ENCODE measurements at places on chromosomes 7 and 10. TPM values are rescaled to one million over a fixed set of nuclear protein-coding genes. Genes with fewer than 3 reads are reported as not detected.

ALKBH4 gene
- 7.4 TPM for polyA plus RNA-seq

ZNF727 gene
- polyA plus RNA-seq: not detected

CPED1 gene
- polyA plus RNA-seq: 28.7 TPM

UNC5B gene
- polyA plus RNA-seq: 4.2 TPM

CNPY4 gene
- 21.9 TPM for polyA plus RNA-seq

TAC1 gene
- not detected for polyA plus RNA-seq

FAM180A gene
- polyA plus RNA-seq: 2.0 TPM

MALRD1 gene
- polyA plus RNA-seq: 0.27 TPM

MTURN gene
- 2.4 TPM for polyA plus RNA-seq

NOD1 gene
- 3.0 TPM for polyA plus RNA-seq

POLR2J3 gene
- polyA plus RNA-seq: 9.3 TPM

PNLIP gene
- polyA plus RNA-seq: not detected

YWHAG gene
- polyA plus RNA-seq: 64.9 TPM

ZNF107 gene
- polyA plus RNA-seq: 2.5 TPM

LBX1 gene
- not detected for polyA plus RNA-seq

CCDC172 gene
- polyA plus RNA-seq: not detected

GDF2 gene
- not detected for polyA plus RNA-seq

SFMBT2 gene
- polyA plus RNA-seq: 0.70 TPM

SFXN2 gene
- 6.9 TPM for polyA plus RNA-seq

ESYT2 gene
- 26.7 TPM for polyA plus RNA-seq

TMEM176A gene
- not detected for polyA plus RNA-seq

CCDC3 gene
- 0.24 TPM for polyA plus RNA-seq

JCAD gene
- 15.9 TPM for polyA plus RNA-seq
